ENCODE measurements at places on chromosomes 12 and 14.

- DNase-seq = no peak
Measured at GRCh38 chr14:105888784-105889665, 362.6 kb downstream of the TMEM121 start.

DNA sequence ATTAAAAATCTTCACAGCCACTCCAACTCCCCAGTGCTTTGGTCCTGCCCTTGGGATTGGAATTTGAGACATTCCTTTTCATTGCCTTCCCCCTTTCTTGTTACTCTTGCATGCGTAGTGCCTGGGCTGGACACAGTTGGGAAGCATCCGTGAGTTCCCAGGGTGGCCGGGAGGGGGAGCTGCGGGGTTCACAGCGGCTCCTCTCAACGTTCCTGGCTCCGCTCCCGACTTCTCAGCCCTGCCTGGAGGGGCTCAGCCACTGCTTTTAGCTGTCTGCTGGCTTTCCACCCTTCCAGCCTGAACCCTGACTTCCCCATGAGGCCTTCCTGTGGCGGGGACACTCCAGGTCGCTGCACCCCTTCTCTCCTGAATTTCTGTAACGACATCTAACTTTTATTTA is 3.2 kb downstream of the TEX52 start:
- peak; percentile 34 for DNase-seq

DNA sequence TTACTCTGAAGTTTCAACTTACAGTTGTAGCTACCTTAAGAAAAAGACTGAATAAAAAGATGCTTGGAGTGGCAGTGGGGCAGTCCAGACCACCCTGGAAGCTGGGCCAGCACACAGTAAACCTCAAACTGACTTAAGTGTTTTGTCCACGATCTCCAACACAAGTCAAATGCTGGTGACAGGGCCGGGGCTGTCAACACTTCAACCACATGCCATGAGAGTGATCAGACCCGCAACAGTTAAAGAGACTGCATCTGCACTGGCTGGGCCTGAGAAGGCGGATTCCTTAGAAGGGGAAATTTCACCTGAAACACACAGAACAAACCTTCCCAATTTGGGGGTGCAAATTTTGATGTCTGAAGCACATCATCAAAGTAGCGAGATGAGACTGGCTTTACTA is 223.5 kb upstream of the CAND1 start:
- DNase-seq = no peak

- no peak for DNase-seq
Measured at GRCh38 chr14:34718750-34719304, 4.4 kb upstream of the CFL2 start.

DNA sequence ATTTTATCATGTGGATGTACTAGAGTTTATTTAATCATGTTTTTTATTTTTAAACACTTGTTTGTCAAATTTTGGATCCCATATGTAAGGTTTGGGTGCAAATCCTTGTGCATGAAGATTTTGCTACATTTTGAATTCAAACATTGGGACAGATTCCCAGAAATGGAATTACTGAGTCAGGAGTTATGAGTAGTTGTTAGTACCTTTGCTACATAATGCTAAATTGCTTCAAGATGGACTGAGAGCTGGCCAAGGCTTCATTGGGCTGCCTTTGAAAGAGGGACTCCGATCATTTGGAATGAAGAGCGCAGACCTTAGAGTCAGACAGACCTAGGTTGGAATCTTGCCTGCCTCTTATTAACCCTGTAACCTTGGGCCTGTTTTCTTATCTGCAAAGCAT is 154.9 kb upstream of the PWP1 start:
- no peak for DNase-seq

- no peak for DNase-seq
Measured at GRCh38 chr12:7374423-7375144, 69.4 kb downstream of the CD163L1 start.

GRCh38 chr14:73612339-73613045 is at the start of gene ACOT6:
ACOT6 (plus strand) TSS chr14:73612517; CDS start chr14:73612572, 55 bp downstream.
- peak; percentile 61 for DNase-seq

GRCh38 chr14:101078170-101078891 is 174.8 kb upstream of the RTL1 start:
- DNase-seq = no peak

- no peak for DNase-seq
Measured at GRCh38 chr14:75884198-75884611, 97.6 kb downstream of the TGFB3 start.

DNA sequence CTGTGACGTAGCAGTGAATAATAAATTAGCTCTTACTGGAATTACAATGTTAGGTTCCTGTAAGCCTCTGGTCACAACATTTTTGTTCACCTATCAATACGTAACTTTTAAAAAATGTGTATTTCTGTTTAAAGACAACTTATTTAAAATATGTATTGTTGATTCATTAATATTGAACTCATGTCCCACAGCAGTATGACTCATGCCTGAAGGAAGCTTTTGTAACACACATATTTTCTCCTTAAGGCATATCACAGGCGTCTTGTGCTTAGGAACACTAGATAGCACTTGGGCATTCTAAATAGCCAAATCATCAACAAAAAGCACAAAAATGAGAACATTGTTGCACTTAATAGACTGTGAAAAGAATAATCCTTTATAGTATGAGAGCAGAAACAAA is 92.5 kb downstream of the GPHN start:
- DNase-seq = no peak

- no peak for DNase-seq
Measured at GRCh38 chr14:104548802-104549535, 30.6 kb upstream of the C14orf180 start.

GRCh38 chr12:65306366-65307168 is 28.1 kb downstream of the MSRB3 start:
- peak; percentile 2 for DNase-seq

DNA sequence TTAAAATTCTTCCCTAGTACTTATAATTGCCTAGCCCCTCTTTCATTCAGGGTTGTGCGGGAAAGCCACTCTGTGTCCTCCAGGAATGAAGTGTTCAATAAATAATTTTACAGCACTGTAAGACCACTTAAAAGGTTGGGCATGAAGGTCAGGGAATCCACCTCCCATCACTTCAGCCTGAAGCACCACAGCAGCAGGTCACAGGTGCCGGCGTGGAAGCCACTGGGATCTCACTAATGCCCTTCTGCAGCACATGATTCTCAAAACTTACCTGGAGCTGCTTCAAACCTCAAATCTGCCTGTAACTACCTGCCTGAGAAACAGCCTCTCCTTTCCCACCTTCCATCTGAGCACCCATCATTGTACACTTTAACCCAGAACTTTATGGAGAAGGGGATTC is 159.5 kb downstream of the ANO4 start:
- DNase-seq = no peak

DNA sequence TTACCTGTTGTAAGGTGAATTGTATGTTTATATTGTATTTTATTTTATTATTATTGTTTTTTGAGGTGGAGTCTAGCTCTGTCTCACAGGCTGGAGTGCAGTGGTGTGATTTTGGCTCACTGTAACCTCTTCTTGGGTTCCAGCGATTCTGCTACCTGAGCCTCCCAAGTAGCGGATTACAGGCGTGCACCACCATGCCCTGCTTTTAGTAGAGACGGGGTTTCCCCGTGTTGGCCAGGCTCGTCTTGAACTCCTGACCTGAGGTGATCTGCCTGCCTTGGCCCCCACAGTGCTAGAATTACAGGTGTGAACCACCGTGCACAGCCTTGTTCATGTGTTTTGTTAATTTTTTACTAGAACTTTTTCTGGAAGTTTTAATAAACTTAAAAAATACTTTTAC is 3.8 kb downstream of the ATF7IP start:
- DNase-seq = no peak

DNA sequence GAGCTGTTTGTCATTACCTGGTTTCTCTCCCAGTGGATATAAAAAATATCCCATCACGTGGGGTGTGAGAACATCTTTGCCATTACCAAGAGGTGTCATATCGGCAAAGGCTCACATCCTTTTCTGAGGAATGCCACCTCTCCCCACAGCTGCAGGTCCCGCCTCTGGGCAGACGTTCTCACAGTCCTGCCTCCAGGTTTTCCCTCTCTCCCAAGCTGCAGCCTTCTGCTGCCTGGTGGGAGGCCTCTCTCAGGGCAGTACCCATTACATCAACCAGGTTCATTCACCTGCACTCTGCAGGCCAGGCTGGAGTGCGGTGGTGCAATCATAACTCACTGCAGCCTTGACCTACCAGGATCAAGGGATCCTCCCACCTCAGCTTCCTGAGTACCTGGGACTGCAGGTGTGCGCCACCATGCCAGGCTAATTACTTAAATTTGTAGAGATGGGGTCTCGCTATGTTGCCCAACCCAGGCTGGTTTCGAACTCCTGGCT is 15.0 kb upstream of the TMEM119 start:
- DNase-seq = no peak

DNA sequence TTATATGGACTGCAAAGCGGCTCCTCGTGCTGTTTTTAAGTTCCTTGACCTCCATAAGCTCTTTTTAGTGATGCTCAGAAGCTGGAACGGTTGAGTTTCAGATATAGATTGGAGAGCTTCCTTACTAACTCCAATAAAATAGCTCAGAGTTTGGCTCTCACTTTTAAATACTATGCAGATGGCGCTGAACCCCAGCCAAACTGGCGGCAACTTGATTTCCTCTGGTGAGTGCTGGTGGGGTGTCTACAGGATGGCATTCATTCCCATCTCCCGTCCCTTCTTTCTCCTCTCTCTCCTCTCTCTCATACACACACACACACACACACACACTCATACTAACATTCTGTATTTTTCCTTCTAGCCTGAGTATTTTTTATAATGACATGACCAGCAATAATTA is 346.3 kb downstream of the ETNK1 start:
- no peak for DNase-seq

DNA sequence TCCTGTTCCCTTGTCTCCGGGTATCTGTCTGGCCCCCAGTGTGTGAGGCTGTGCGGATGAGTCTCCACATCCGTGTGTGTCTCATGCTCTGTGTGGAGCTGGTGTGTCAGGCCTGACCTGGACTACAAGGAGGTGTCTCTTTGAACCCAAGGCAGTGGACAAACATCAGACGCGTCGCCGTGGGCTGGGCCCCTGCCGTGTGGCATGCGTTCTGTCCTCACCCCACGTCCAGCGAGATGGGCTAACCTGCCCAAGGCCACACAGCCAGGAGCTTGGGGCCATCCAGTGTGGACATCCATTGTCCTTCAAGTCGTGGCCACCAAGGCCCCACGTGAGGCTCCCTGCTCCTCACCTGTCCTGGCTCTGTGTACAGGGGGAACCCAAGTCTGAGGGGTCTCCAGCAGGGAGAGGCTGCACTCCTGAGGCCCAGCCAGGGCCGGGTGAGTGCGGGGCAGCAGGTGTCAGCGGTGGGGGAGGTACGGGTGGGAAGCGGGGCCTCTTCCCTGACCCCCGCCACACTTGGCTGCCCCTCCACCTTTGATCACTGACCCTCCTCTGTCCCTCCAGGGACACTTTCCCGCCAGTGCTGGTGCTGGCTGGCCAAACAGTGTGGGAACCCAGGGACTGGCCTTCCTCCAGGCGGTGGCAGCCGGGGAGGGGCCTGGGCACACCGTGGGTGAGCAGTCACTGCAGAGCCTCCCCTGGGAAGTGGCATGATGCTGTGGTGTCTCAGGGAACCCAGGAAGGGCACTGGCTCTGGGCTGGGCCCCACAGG is 48.5 kb downstream of the CYP46A1 start:
- no peak for DNase-seq

DNA sequence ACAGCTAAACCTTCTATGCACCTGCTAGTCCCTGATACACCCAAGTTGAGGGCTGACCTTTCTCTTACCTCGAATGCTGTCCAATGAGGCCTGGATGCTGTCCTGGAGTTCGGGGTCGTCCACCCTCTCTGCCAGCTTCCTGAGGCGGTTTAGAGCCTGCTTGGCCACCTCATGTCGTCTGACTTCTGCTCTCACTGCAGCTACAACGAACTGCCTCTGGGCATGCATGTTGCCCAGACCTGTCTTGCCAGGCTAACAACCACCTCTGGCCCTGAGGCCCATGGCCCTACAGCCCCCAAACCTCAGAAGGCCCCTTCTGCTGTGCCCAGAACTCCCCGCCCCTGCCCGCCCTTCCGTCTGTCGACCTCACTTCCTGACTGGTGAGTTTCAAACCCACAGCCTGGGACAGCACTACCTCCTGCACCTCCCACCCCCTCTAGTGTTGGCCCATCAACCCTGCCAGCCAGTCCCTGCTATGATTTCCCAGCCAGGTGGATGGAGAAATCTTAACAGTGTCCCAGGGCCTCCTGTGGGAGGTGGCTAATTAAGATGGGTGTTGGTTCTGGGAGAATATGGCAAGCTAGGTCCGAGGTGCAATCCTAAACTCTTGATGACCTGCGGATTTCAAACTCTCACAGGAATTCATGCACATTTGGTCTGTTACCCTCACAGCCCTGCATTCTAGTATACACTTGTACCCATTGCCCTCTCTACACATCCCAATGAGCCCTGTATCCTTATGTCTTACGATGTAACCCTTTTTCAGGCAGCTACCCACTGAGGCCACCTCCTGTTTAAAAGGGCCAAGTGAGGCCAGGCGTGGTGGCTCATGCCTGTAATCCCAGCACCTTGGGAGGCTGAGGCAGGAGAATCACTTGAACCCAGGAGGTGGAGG is 2.7 kb upstream of the TSPAN31 start:
- DNase-seq = peak; percentile 93

DNA sequence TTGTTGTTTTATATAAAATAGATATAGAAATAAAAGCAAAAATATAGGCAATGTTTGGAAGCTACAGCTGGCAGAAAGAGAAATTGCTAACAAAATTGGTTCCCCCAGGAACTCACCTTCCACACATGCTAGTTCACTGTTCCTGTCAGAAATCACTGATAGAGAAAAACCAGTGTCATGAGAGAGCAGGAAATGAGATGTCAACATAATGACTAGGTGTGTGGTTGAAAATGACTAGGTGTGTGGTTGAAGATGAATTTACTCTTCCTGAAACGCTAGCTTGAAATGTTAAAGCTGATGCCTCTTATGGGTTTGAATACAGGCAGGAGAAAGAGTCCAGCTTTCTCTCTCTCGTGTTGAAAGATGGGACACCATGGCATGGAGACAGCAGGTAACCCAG is 216.3 kb downstream of the C12orf42 start:
- no peak for DNase-seq

- no peak for DNase-seq
Measured at GRCh38 chr12:71642264-71642663, 21.4 kb downstream of the ZFC3H1 start.

- DNase-seq = no peak
Measured at GRCh38 chr14:73225496-73225895, 11.8 kb upstream of the PAPLN start.

- DNase-seq = no peak
Measured at GRCh38 chr12:116971222-116971621, 60.5 kb downstream of the FBXW8 start.

DNA sequence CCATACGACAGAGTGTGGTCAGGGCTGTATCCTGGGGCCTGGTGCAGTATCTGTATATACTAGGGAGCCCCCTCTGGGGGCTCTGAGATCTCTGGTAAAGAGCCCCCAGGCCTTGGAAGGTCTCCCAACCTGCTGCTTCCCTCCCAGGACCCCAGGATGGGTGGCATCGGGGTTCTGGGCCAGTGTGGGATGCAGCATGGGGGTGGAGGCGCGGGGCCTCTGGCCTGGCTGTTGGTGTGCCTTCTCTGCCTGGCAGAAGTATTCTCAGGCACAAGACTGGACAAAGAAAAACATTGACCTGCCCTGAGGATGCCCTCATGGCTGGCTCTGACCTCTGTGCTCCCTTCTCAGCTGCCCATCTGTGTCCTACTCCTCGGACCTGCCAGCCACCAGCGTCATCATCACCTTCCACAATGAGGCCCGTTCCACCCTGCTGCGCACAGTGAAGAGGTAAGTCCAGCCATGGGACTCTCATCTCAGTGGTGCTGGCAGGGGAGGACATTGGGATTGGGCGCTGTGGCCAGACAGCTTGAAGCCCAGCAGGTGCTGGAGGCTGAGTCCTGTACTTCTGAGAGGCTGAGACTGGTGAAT is 64.5 kb downstream of the GALNT16 start:
- no peak for DNase-seq

Data from CD8-positive, alpha-beta T cell (primary cell).